T-cell (primary cell): ENCODE measurements at places on chromosomes 4 and X.

DNA sequence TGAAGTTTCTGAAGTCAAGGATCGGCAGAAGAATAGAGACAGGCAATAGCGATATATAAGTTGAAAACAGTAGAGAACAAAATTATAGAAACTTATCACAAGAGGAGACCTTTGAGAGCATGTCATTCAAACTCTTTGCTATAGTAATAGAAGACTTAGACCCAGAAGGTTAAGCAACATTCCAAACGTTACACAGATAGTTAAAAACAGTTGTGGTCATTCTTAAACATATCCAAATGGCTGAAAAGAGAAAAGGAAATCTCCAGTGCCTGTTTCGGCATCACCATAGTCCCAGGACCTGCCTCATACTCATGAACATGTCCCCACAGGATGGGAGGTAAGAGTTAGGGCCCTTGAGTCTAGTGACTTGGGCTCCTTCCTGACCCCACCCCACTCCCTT, 258.1 kb upstream of the NOCT start:
- H3K27me3 ChIP-seq: peaks cover 3% of the 10 kb centered on the region
- H3K4me1 ChIP-seq: no peaks in the 10 kb centered on the region
- H3K36me3 ChIP-seq: no peaks in the 10 kb centered on the region

- H3K4me3 ChIP-seq: no peak overlapping the region
- no peak for DNase-seq
- no peaks in the 10 kb centered on the region for H3K27me3 ChIP-seq
- no peaks in the 10 kb centered on the region for H3K4me1 ChIP-seq
- no peak overlapping the region for H3K27ac ChIP-seq
Measured at GRCh38 chr4:81808011-81808672, 336.4 kb upstream of the RASGEF1B start.

DNA sequence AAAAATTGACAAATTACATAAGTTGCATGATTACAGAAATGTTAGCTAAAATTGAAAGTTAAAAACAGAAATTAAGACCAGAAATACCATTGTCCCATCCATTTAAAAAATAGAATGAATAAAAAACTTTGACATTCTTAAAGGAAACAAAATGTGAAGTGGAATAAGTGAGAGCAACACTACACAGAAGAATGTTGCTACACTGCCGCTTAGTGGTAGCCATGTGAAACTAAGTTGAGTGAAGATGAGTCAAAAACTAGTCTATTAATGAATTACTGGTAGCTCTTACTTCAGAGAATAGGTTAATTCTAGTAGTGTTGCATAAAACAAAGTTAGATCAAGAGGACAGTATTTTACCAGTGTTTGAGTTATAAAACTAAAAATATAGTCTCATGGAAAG, 571.0 kb upstream of the KLHL4 start:
- no peak overlapping the region for H3K27ac ChIP-seq
- H3K36me3 ChIP-seq: no peaks in the 10 kb centered on the region
- no peaks in the 10 kb centered on the region for H3K27me3 ChIP-seq
- H3K4me3 ChIP-seq: no peak overlapping the region

DNA sequence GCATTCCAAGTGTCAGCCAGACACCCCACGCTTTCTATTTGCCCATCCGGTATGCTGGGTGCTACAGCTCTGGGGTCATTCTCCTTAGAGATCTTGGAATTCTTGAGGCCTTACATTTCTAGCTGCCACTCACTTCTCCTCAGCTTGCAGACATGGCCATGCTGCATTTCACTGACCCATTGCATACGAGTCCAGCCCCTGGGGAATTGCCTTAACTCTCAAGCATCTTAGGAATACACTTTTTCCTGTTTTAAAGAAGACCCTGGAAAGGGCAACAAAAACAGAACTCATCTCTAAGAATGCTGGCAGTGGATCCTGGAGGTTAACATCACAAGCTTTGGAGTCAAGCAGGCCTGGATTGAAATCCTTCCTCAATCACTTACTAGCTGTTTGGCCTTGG, 122.0 kb upstream of the LNX1 start:
- no peaks in the 10 kb centered on the region for H3K4me1 ChIP-seq
- DNase-seq: no peak
- H3K27ac ChIP-seq: no peak overlapping the region
- no peaks in the 10 kb centered on the region for H3K36me3 ChIP-seq
- peaks cover 5% of the 10 kb centered on the region for H3K27me3 ChIP-seq
- no peak overlapping the region for H3K4me3 ChIP-seq

DNA sequence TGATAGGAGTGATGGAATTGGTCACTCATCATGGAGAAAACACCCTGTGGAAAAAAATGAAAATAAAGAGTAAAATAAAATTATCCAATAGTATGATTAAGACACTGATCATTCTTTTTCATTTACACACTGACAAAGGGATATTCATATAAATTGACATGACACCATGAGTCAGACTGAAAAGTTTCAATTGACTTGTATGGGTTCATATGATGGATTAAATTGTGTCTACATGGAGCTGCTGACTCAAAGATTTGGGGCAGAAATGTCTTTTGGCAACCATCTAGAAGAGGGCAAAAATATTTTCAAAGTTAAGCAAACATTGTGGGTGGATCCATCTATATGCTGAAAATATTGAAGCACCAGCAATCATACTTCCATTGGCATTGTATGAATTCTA, 153.4 kb upstream of the PPP3CA start:
- no peaks in the 10 kb centered on the region for H3K36me3 ChIP-seq
- DNase-seq: no peak
- H3K4me1 ChIP-seq: no peaks in the 10 kb centered on the region
- H3K4me3 ChIP-seq: no peak overlapping the region
- H3K27me3 ChIP-seq: no peaks in the 10 kb centered on the region

GRCh38 chrX:154032160-154032559, 12.5 kb upstream of the IRAK1 start:
- H3K36me3 ChIP-seq: peaks cover 48% of the 10 kb centered on the region
- no peak overlapping the region for H3K4me3 ChIP-seq
- H3K4me1 ChIP-seq: peaks cover 14% of the 10 kb centered on the region
- H3K27ac ChIP-seq: no peak overlapping the region
- DNase-seq: no peak

DNA sequence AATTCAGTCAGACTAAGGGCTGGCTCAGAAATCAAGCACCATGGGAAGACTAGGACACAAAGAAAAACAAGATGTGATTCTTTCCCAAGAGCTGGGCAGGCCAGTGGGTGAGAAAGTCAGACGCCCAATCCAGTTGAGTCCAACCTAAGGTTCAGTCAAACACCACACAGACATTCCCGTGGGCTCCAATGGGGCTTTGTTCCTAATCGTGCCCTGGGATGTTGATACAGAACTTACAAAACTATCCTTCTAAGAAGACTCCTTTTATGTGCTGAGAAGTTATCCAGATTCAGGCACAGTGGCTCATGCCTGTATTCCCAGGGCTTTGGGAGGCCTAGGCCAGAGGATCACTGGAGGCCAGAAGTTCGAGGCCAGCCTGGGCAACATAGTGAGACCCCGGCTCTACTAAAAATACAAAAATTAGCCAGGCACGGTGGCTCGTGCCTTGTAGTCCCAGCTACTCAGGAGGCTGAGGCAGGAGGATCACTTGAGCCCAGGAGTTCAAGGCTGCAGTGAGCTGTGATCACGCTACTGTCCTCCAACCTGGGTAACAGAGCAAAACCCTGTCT, 3.7 kb downstream of the BLOC1S4 start:
- H3K4me1 ChIP-seq: peaks cover 27% of the 10 kb centered on the region
- peaks cover 7% of the 10 kb centered on the region for H3K27me3 ChIP-seq
- DNase-seq: no peak
- no peak overlapping the region for H3K4me3 ChIP-seq
